ENCODE measurements at places on chromosomes 1 and 21. TPM values are rescaled to one million over a fixed set of nuclear protein-coding genes. Genes with fewer than 3 reads are reported as not detected.

KCNH1 gene
- 10.7 TPM for total RNA-seq

MASP2 gene
- 0.15 TPM for total RNA-seq

RHD gene
- total RNA-seq: not detected

AMY1C gene
- not detected for total RNA-seq

NUDT4B gene
- total RNA-seq: 34.7 TPM

BSND gene
- not detected for total RNA-seq

LIPI gene
- not detected for total RNA-seq

VAV3 gene
- 1.00 TPM for total RNA-seq

PTPRC gene
- total RNA-seq: not detected

DCDC2B gene
- not detected for total RNA-seq

CFHR1 gene
- not detected for total RNA-seq

MCOLN3 gene
- total RNA-seq: 12.8 TPM

CAPN8 gene
- total RNA-seq: not detected

LRIG2 gene
- 13.1 TPM for total RNA-seq

FBXO2 gene
- total RNA-seq: 1.4 TPM

PRKAA2 gene
- total RNA-seq: under 0.01 TPM

ATP8B2 gene
- 112 TPM for total RNA-seq

S100A3 gene
- total RNA-seq: 1.5 TPM

MAP7D1 gene
- total RNA-seq: 144 TPM

SETD4 gene
- 20.0 TPM for total RNA-seq

CDC20 gene
- 39.6 TPM for total RNA-seq

POU3F1 gene
- total RNA-seq: 0.67 TPM

DIO1 gene
- total RNA-seq: not detected

SPATA1 gene
- total RNA-seq: not detected

RPE65 gene
- under 0.01 TPM for total RNA-seq

ZNF648 gene
- not detected for total RNA-seq

ABCG1 gene
- total RNA-seq: under 0.01 TPM

EXO1 gene
- 15.6 TPM for total RNA-seq

MT1HL1 gene
- total RNA-seq: not detected

Data from melanocyte of skin (primary cell).